ENCODE measurements at places on chromosomes 6 and 20. TPM values are rescaled to one million over a fixed set of nuclear protein-coding genes. Genes with fewer than 3 reads are reported as not detected.

Gene XPO5
- total RNA-seq = 52.7 TPM

Gene MPC1
- total RNA-seq = 17.0 TPM

Gene BPI
- total RNA-seq = not detected

Gene SUMO4
- 1.3 TPM for total RNA-seq

Gene COL20A1
- 2.1 TPM for total RNA-seq

Gene DZANK1
- total RNA-seq = 6.4 TPM

Measured in glutamatergic neuron (in vitro differentiated cells).